ENCODE measurements at places on chromosomes 1 and 21. TPM values are rescaled to one million over a fixed set of nuclear protein-coding genes. Genes with fewer than 3 reads are reported as not detected.

ACOT7 gene
- polyA plus RNA-seq: 14.4 TPM

THEM5 gene
- 1.1 TPM for polyA plus RNA-seq

DNA sequence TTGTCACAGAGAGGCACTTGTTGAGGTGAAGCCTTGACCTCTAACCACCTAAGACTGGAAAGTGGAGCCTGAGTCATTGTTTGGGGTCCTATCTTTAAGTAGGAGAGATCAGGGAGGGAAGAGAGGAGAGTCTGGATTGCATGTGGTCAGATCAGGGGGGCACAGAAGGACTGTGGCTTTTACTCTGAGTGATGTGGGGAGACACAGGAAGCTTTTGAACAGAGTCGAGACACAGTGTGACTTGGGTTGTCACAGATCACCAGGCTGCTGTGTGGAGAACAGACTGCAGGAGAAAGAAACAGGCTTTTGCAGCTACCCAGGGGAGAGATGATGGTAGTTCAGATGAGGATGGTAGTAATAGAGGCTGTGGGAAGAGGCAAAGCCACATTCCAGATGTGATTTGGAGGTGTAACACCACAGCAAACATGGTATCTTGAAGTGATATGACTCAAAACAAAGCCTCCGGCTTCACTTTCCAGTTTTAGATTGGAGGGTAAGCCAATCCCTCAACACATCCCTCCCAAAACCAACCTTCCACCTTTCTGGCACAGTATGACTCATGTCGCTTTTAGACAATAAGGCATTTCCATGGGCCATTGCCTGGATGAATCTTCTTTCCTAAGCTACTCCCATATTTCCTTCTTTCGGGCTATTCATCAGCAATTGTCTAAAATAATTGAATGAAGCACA, 125.8 kb upstream of the SLC44A3 start:
- no peak for DNase-seq

DNA sequence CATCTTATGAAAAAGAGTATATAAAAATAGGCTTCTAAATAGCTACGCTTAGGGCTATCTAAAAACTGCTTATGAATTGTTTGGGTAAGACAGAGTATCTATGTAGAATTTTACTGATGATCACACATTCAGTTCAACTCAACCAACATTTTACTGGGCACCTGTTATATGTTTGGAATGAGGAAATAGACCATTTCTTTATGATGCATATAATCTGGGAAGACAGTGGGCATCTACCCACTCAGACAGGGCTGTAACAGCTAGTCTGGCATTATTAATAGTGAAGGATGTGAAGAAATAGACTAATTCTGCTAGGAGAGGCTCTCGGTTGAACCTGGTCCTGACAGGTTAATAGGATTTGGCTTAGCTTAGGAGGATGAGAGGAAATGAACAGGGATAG, 56.9 kb downstream of the TIAM1 start:
- DNase-seq: no peak

DNA sequence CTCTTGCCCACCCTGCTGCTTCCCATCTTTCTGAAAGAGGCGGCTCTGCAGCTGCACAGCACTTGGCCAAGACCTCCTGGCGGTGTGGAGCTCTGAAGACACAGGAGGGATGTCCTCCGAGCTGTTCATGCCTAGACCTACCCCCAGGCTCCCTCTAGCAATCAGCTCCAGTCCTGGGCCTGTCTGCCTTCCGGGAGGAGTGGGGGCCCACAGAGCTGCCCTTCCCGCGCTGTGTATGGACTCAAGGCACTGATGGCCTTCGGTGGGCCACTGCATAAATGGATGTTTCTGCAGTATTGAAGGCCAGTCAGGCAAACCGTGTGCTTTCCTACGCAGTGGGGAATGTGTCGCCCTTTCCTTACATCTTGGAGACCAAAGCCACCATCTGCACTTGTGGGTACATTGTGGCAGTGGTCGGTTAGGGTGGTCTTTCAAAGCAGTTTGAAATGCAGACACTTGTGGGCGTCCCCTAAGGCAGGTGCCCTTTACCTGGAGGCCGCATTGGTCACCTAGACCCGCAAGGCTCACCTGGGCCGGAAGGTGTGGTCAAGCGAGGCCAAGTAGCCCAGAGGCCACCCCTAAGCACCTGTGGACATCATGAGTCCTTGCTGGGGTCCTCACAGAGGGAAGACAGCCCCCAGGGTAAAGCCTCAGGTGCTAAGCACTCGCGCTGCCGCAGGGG, 912 bp upstream of the PKNOX1 start:
- DNase-seq: no peak

PIGV gene
- 15.3 TPM for polyA plus RNA-seq

TRIM63 gene
- polyA plus RNA-seq: 2.1 TPM

RAB3B gene
- 0.39 TPM for polyA plus RNA-seq

RGS7 gene
- 0.21 TPM for polyA plus RNA-seq

- peak; percentile 57 for DNase-seq
Observed at GRCh38 chr1:198934901-198935305, 296.1 kb downstream of the PTPRC start.

DNA sequence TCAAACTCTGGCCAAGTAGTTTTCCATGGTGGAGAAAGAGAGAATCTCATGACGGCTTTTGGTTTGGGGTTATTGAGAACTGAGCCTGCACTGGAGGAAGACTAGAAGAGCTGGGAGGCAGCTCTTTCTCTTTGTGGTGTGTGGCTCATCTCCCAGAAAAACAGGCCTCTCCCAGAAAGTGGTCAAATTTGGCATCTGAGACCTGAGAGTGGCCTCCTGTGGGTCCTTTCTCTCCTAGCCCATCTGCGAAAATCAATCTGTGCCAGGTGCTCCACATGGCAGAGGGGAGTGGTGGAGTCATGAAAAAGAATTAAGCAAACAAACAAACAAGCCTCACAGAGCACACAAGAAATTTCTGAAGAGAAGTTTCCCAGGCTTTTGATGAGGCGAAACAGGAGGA, 305.0 kb downstream of the ST6GALNAC3 start:
- no peak for DNase-seq

GRCh38 chr1:119791377-119791776, 19.9 kb downstream of the REG4 start:
- no peak for DNase-seq

CD1B gene
- polyA plus RNA-seq: not detected

- DNase-seq: no peak
Observed at GRCh38 chr21:18191139-18191538, 53.5 kb upstream of the CHODL start.

DNA sequence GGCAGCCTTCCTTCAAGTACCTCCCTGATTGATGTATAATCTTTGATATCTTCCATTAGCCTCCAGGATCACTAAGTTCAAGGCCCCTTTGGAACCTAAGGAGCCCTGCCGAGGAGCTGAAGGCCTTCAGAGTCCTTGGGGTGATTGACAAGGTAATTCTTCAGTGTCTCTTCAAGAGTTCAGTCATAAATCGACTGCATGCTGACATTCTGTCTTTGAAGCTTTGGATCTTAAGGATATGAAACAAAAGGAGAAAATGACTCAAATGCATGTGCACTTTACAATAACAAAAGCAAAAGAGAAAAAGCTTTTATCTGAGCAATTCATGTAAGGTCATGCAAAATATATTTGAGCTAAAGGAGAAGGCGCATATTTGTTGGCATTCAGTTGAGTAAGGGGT, 125.3 kb downstream of the RPS6KC1 start:
- no peak for DNase-seq

- DNase-seq: peak; percentile 55
Observed at GRCh38 chr1:212291505-212292134, 6.4 kb downstream of the PPP2R5A start.

Data from right lung (tissue), 10 donors.